Bronchial epithelial cell (primary cell): ENCODE measurements at places on chromosomes 16 and 17. TPM values are rescaled to one million over a fixed set of nuclear protein-coding genes. Genes with fewer than 3 reads are reported as not detected.

- no peak for DNase-seq
Measured at GRCh38 chr17:58387834-58388233, 29.5 kb downstream of the RNF43 start.

DNA sequence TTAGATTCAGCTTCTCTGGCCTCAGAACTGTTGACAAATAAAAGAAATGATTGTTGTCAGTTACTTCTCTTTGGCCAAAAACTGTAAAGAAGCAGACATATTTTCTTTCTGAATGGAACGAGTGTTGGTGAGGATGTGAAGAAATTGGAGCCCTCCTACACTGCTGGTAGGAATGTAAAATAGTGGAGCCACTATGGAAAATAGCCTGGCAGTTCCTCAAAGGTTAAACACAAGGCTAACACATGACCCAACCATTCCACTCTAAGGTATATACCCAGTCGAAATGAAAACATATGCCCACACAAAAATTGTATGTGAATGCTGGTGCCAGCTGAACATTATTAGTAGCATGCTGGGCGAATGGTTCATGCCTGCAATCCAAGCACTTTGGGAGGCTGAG, 14.2 kb upstream of the KRT24 start:
- DNase-seq, result no peak

DNA sequence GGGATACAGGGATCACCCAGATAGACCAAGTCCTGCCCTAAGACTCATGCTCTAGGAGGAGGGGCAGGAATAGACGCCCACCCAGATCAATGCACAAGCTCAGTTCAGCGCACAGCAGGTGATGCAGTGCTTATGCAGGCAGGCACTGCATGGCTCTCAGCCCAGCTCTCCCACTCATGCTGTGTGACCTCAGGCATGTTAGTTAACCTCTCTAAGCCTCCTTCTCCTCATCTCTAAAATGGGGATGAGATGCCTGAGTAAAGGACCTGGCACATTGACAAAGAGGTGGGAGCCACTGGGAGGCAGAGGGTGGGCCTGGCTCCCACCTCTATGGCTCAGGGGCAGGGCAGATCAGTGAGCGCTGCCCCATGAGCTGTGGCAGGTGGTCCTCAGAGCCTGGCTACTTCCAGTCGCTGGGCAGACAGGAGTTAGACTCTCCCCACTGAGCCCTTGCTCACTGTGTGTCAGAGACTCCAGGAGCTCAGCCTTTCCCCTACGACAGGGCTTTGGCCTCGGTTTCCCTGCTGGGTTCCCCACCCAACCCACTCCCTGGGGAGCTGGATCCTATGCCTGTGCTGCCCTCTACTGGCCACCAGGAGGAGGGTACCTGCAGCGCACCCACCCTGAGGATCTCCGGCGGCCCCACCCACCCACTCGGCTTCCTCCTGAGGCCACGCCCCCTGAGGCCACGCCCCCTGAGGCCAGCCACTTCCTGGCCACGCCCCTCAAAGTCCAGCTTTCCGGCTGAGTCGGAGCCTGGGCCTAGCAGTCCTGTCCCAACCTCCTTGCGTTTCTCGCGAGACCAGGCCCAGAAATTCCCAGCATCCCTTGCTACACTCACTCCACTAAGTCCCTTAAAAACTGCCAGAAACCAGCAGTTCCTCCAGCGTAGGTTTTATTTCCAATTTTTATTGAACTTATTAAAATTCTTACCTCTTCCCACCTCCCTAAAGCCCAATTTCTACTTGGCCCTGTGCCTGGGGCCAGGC, 196.1 kb downstream of the GSG1L start:
- peak; percentile 5 for DNase-seq

DNA sequence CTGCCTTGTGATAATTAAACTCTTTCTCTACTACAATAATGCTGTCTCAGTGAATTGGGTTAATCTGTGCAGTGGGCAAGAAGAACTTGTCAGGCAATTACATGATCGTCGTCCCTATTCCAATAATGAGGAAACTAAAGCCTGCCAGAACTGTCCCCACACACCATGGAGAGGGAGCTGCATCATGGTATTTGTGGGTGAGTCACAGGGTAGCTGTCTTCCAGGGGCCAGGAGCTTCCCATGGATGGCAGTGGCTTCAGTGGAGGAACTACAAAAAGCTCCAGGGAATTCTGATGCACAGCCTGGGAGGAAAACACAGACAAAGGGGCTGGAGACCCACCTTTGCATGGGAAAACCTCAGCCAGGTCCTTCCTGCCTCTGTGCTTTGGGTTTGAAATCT, 83.3 kb upstream of the C16orf82 start:
- no peak for DNase-seq

DNA sequence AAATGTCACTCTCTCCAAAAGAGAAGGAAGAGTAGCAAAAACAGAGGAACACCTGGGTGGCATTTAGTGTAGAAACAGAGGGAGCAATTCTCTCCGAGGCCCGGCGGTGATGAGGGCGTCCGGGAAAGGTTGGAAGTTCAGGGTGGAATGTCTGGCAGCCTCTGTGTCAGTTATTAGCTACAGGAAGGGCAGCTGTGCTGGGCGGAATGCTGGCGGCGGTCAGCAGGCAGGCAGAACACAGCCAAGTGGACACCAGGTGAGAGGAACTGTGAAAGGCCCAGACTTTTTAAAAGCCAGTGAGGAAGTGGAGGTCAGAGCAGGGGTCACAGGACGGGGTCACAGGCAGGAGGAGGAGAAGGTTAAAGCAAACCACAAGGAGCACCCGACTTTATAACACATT, 238.1 kb downstream of the NTN1 start:
- no peak for DNase-seq

TMEM11 gene
- 15.8 and 23.8 TPM in 2 replicates for total RNA-seq

DNA sequence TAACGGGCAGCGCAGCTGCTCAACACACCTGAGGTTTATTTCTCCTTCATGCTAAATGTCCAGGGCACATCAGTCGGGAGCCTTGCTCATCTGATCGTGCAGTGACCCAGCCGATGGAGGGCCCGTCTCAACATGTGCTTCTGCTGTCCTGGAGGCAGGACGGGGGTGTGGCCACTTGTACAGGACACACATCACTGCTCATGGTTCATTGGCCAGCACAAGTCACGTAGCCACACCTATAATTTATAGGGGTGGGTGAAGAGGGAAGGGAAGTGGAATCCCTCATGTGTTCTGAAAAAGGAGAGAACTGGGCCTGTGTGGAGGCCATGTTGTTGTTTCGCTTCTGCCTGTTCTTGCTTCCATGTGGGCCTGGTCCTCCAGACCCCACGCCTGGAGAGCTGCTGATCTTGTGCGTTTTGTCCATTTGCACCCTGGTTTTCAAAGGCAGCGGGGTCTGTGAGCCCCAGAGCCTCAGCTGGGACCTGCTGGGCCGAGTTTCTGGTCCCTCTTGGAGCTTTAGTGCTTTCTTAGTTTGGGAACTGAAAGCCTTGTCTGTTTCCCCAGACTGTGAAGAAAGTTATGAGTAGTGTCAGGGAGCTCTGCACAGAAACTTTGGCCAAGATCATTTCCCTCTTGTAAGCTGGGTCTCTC, 60.5 kb downstream of the CMIP start:
- DNase-seq, result peak; percentile 87

GRCh38 chr17:32755045-32755805, 121.7 kb downstream of the MYO1D start:
- peak; percentile 68 for DNase-seq

DNA sequence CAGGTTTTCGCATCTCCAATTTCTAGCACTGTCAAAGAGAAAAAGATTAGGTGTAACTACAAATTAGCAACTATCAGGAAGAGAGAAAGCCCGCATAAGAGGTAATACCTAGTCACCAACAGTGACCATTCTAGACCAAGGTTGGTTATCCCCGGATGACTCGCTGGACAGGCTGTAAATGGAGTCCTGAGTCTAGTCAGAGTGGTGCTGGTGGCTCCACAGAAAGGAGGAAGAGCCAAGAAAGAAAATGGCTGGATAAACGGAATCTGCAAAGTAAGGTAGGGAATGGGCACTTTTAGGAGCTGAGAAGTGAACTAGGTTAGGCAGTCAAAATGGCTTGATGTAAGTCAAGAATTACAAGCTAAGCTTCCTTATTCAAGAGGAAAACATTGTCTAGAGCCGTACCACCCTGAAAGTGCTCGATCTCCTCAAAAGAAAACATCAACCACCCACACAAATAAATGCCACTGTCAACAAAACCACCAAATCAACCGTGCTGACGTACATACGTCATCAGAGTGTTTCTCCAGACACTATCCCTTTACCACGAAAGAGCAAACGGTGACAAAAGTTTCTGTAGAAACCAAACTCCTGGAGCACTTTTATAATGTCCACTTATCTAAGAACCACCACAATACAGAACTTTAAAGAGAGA, 2.2 kb downstream of the GSPT1 start:
- DNase-seq, result peak; percentile 71

- DNase-seq, result peak; percentile 85
Measured at GRCh38 chr16:20851601-20852000, 45.3 kb downstream of the REXO5 start.

DNA sequence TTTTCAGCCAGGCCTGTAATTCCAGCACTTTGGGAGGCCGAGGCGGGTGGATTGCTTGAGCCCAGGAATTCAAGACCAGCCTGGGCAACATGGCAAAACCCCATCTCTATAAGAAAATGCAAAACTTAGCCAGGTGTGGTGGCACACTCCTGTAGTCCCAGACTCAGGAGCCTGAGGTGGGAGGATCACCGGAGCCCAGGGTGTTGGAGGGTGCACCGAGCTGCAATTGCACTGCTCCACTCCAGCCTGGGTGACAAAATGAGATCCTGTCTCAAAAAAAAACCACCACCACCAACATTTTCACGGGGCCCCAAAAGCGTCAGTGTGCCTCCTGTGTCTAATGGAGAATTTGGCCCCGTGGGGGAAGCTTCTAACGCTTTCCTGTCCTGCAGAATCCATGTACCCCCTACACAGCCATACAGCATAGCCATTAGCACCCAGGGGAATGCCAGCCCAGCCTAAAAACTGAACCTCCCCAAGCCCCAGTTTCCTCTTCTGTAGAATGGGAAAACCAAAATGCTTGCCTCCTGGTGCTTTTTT, 22.2 kb upstream of the MAP3K14 start:
- DNase-seq, result no peak

- peak; percentile 92 for DNase-seq
Measured at GRCh38 chr16:80932708-80933095, 74.0 kb downstream of the CMC2 start.

- DNase-seq, result peak; percentile 89
Measured at GRCh38 chr16:48366165-48367093, 18.8 kb downstream of the SIAH1 start.

GRCh38 chr17:55549140-55549539, 37.9 kb upstream of the SMIM36 start:
- peak; percentile 9 for DNase-seq

GPR179 gene
- total RNA-seq, result under 0.01 TPM in 2 replicates

DNA sequence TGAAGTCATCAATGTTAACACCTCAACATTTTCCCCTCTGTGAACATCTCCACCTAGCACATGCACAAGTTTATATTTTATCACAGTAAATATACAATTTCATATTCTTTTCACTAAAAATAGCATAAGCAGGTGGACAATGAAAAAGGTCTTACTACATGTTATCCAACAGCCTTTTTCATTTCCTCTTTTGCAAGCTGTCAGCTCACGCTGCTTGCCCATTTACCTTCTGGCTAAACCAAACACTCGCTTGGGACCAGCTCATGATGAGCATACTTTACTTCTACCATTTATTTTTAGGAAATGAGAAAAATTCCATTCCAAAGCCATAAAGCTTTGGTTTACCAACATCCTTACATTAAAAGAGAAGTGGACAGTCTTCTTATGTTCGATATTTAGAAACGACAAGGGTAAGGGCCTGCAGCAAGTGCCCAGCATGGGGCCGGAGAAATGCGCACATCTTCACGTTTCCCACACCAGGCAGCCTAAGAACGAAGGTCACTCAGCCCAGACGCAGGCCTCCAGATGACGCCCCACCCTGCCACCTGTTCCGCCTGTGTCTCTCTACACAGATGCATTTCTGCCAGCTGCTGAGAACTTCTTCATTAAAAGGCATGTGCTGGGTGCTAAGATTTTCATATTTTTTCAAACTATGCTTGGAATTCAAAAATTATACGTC, 13.9 kb downstream of the SNN start:
- no peak for DNase-seq

DNA sequence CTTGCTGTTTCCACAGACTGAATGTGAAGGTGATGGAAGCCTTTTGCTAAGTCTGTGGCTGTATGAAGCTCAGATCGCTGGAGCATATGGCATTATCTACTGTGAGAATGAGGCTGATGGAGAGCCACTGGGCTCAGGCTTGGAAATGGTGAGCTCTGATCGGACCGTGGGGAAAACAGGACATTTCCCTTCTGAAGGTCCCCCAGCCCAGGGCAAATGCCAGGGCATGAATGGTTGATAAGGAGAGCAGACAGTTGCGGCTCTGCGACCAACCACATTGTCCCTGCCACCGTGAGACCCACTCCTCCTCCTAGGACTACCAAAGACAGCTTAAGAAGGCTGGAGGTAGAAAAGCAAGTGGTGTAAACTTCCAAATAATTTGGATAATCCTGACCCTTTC, 4.7 kb upstream of the CUEDC1 start:
- no peak for DNase-seq

SULT1A3 gene
- total RNA-seq, result 0.26 and 3.3 TPM in 2 replicates

GRCh38 chr17:14366199-14366598, 65.3 kb downstream of the HS3ST3B1 start:
- DNase-seq, result no peak

GRCh38 chr17:64091116-64091515, 38.8 kb downstream of the ERN1 start:
- DNase-seq, result peak; percentile 36

DNA sequence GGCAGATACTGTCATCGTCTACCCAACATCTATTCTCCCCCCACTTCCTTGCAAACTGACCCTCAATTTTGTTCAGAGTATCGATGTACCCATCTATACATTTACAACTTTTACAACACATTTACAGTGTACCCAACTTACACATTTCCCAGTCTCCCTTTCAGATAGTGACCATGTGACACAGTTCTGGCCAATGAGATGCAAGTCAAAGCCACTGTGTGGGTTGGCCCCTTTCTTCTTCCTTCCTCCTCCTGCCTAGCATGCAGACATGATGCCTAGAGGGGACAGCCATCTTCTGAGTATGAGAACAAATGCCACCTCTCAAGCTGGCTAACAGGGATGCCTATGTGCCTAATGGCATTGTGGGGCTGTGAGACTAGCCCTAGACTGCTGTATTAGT, 11.3 kb upstream of the NFAT5 start:
- no peak for DNase-seq

DNA sequence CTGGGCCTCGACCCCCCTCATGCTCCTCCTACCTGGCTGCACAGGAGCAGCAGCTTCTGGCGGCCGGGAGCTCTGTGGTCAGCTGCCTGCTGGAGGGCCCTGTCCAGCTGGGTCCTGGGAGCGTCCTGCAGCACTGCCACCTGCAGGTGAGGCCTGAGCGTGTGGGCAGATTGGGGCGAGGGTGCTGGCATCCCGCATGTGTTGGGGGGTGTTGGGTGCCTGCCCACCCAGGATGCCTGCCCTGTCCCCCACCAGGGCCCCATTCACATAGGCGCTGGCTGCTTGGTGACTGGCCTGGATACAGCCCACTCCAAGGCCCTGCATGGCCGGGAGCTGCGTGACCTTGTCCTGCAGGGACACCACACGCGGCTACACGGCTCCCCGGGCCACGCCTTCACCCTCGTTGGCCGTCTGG, 16.5 kb downstream of the FCSK start:
- no peak for DNase-seq

KRTAP4-5 gene
- total RNA-seq, result not detected in 2 replicates

- no peak for DNase-seq
Measured at GRCh38 chr16:48052731-48053417, 102.9 kb downstream of the ABCC12 start.

SLC52A1 gene
- 0.26 and 0.53 TPM in 2 replicates for total RNA-seq
